Renal pelvis (tissue), 12 donors: ENCODE measurements at places on chromosomes 7 and 10. TPM values are rescaled to one million over a fixed set of nuclear protein-coding genes. Genes with fewer than 3 reads are reported as not detected.

- no peak for DNase-seq
Observed at GRCh38 chr7:7706101-7706511, 12.3 kb downstream of the RPA3 start.

DNA sequence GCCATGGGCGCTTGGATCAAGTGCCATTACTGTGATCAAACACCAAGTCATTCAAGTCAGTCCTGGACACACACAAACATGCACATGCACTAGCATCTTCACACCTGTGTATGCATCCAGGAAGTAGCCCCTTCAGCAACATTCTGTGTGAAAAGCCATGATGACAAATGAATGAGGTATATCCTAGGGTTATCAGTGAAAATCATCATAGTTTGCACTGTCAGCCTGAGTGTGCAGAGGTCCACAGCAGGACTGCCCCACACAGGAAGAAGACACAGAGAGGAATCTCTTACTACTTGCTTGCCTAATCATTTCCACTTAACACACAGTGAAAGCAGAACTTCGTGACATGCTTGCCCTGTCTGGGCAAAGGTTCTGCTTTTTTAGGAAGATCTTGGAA, 184.0 kb upstream of the ADO start:
- DNase-seq, result no peak

GRCh38 chr7:106757846-106758245, 96.9 kb upstream of the CCDC71L start:
- DNase-seq, result no peak

- no peak for DNase-seq
Observed at GRCh38 chr10:96369890-96370583, 11.2 kb upstream of the OPALIN start.

- no peak for DNase-seq
Observed at GRCh38 chr7:131383417-131384285, 56.0 kb downstream of the MKLN1 start.

DNA sequence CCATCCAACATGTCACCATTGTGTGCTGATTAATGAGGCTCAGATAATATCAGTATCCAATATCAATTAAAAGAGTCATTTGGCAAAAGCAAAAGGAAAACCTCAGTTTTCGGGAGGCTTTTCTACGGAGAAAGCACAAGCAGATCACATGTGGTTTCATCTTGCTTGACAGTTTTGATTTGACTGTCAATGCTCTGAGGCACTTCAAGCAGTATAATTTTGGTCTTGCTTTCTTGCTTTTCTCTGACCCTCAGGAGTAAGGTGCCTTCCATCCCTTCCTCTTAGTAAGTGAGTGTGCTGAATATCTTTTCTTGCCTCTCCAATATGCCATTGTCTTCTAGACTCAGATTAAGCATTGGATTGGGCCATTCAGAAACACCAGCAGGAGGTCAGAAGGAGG, 115.5 kb upstream of the CALCR start:
- no peak for DNase-seq

DNA sequence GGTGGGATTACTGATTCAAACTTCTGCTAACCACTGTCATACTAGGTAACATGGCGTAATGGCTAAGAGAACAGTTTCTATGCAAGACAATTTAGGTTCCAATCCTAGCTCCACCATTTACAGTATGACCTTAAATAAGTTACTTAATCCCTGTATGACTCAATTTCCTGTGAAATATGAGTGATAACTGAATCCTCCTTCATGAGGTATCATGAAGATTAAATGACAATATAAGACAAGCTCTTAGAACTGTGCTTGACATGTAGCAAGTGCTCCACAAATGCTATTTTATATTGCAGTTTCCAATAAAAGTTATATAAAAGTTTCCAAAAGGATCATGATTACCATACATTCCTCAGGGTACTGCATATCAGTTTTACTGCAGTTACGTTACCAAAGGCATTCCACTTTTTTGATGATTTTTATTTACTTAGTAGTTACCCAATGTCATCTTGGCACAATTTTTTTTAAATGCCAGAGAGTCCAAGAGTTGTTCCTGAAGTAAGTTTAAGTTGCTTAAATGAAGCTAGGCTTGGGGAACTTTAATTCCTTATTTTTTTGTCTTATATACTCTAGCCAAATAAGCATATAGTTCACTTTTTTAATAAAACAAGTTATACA, 7.1 kb downstream of the DOCK4 start:
- no peak for DNase-seq

DNA sequence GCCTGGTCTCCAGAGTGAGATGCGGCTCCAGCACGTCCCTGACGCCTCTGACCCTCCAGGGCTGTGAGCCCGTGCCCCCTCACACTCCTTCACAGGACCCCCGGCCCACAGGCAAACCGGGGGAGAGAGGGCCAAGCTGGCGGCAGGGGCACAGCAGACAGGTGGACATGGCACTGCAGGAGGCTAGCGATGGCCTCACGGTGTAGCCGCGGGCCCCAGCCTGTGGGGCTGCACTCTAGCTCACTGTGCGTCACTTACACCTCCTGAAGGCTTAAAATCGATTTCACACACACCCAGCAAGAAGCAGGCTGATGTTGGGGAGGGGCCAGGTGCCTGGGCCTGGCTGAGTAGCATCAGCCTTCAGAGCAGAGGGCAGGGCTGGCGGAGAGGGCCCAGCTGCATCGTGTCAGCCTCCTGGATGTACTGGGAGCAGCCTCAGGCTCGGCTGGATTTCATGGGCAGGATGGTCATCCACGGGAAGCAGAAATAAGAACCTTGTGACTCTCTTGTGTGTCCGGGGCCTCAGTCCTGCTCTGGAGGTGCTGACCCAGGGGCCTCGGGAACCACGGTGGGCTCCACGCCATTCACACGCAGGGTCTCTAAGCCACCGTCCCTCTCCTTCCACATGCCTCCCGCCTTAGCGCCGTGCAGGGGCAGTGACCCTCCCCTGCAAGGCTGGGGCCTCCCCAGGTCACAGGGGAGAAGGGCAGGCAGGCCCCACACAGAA, 19.4 kb upstream of the KNDC1 start:
- no peak for DNase-seq

- DNase-seq, result no peak
Observed at GRCh38 chr10:13891128-13892000, 304.6 kb downstream of the PRPF18 start.

DNA sequence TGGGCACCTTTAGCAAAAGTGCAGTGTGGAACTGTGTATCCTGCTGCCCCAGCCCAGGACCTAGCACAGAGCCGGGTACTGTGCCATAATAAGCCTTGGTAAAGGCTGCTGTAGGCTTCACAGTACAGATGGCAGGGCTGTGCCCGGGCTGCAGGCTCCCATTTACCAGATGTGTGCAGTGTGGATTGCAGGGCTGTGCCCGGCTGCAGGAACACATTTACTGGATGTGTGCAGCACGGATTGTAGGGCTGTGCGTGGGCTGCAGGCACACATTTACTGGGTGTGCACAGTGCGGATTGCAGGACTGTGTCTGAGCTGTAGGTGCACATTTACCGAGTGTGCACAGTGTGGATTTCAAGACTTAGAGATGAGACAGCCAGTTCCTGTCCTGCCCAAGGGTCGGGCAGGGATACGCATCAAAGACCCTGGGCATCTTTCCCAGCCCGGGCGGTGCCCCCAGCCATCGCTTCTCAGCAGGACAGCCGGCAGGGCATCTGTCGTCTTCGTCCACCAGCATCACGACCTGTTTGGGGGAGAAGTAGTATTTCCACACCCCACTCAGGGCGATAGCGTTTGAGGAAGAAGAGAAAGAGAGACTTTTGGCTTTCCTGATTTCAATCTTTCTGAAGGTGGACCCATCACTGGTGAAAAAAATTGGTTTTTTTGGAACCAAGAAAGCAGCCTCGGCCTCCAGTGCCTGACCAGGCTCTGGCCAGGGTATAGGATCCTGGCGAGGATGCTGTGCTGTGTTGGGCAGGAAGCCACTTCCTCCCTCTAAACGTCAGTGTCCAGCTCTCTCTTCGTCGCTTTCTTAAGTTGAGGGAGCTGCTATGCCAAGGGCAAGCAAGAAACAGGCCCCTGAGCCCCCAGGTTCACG, 180.8 kb downstream of the CUX1 start:
- no peak for DNase-seq

- DNase-seq, result no peak
Observed at GRCh38 chr10:76925636-76926405, 711.8 kb downstream of the KCNMA1 start.

GRCh38 chr7:148773334-148773733, 74.6 kb downstream of the CUL1 start:
- DNase-seq, result no peak

The HOXA1 gene
- 2.2 TPM for polyA plus RNA-seq

The CHST15 gene
- 17.3 TPM for polyA plus RNA-seq

The MAD1L1 gene
- polyA plus RNA-seq, result 27.6 TPM

The SLC26A3 gene
- not detected for polyA plus RNA-seq

The TAS2R4 gene
- 5.1 TPM for polyA plus RNA-seq

The CPXM2 gene
- 6.3 TPM for polyA plus RNA-seq
